ENCODE measurements at places on chromosomes 13 and 19. TPM values are rescaled to one million over a fixed set of nuclear protein-coding genes. Genes with fewer than 3 reads are reported as not detected.

DNA sequence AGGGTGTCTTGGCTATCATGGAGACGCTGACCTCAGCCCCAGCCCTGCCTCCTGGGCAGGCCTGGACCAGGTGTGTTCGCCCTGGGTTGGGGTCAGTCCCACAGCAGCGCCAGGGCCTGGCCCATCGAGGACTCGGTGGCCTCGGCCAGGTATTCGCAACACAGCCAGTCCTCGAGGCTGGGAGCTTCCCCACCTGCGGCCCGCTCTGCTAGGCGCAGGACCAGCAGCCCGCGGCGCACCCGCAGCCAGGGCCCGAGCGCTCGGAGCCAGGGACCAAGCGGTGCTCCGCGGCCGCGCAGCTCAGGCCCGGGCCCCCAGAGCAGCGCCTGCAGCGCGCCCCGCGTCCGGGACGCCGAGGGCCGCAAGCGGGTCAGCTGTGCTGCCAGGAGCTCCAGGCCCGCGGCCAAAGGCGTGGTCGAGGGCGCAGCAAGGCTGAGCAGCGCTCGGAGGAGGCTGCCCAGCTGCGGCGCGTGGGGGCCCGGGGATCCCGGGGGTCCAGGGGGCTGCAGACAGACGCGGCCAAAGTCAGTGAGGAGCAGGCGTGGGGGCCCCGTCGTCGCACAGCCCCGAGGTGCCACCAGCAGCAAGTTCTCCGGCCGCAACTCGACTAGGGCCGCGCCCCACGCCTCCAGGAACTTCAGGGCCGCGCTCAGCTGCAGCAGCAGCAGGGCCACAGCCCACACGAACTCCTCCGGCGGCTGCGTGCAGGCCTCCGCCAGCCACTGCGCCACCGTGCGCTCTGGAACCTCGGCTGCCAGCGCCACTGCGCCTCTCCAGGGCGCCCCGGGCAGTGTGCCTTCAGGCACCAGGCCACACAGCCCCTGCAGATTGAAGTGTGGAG lies 6.2 kb downstream of the PEAK3 start:
- H3K36me3 ChIP-seq, result peaks cover 12% of the 10 kb centered on the region
- H3K4me3 ChIP-seq, result no peak overlapping the region
- H3K27me3 ChIP-seq, result no peaks in the 10 kb centered on the region
- peaks cover 21% of the 10 kb centered on the region for H3K4me1 ChIP-seq

DNA sequence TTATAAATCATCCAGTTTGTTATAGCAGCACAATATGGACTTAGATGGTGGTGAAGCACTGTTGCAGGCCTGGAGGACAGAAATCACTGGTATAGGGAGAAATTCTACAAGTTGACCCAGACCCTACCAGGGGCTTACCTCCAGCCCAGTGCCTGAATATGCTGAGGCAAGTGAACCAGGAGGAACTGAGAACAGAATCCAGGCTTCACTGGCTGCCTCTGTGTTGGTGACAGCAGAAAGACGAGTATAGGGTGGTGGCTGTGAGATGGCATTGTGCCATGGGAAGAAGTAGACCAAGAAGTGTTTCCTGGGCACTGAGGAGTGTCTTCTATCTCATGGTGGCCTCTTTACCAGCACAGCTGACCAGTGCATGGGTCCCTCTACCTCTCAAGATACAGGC lies 15.9 kb upstream of the EID2 start:
- H3K27ac ChIP-seq, result no peak overlapping the region
- H3K36me3 ChIP-seq, result no peaks in the 10 kb centered on the region
- DNase-seq, result no peak
- H3K4me1 ChIP-seq, result peaks cover 16% of the 10 kb centered on the region

DNA sequence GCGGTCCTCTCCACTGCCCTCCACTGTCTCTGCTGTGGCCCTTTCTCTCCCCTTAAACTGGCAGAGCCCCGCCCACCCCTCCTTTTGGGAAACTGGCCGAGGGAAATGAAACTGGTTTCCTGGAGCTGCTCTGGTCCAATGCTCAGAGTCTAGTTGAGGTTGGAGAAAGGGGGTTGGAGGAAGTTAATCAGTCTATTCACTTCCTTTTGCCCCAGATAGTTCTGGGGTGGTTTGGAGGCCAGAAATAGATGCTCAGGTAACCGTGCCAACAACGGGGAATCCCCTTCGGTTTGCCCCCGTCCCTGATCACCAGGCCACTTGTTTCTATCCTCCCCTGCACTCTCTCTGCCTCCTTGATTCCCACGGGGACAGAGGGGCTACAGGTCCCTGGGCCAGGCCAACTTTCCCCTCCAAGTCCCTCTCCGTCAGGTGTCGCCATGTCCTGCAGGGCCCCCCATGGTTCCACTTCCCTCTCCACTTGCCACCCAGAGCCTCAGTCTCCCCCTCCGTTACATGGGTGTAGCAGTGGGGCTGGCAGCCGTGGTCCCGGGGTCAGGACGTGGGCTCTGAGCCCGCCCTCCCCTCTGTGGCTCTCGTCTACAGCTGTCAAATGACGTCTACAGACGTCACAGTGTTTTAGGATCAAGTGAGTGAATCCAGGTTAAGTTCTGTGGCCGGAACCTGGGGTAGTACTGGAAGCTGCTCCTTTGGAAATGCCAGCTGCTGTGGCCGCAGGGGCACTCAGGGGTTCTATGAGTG lies at the start of gene IL4I1:
IL4I1 (minus strand) TSS at position 25 of the 759 bp plus-strand sequence. CDS start 727 bp downstream, outside the sequence.
- peaks cover 36% of the 10 kb centered on the region for H3K4me1 ChIP-seq
- no peaks in the 10 kb centered on the region for H3K36me3 ChIP-seq
- peak within 1 kb of the TSS; percentile 91 for H3K4me3 ChIP-seq
- no peaks in the 10 kb centered on the region for H3K27me3 ChIP-seq
- H3K27ac ChIP-seq, result peak within 1 kb of the TSS; percentile 89

- no peak for DNase-seq
- H3K36me3 ChIP-seq, result no peaks in the 10 kb centered on the region
- H3K4me3 ChIP-seq, result no peak overlapping the region
- no peaks in the 10 kb centered on the region for H3K27me3 ChIP-seq
Observed at GRCh38 chr19:2970201-2970835, 7.0 kb upstream of the TLE6 start.

GRCh38 chr13:23679220-23679619 lies 109.0 kb downstream of the TNFRSF19 start:
- H3K27ac ChIP-seq, result no peak overlapping the region
- peaks cover 4% of the 10 kb centered on the region for H3K4me1 ChIP-seq
- peaks cover 4% of the 10 kb centered on the region for H3K36me3 ChIP-seq
- peaks cover 10% of the 10 kb centered on the region for H3K27me3 ChIP-seq
- no peak overlapping the region for H3K4me3 ChIP-seq

DNA sequence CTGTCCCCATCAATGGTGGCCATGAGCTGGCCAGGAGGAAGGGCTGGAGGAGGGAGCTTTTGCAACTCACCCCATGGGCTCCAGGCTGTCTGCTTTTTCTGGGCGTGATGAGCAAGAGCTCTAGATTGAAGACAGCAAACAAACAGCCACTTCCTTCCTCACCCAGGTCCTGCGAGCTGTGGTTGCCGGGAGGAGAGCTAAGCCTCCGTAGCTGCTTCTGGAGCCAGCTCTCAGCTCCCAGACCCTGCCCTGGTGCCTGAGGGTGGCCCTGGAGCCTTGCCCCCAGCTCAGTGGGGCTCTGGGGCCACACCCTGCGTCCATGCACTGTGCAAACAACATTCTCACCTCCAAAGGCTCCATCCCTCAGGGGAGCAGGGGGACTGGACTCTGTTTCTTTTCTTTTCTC lies 6.2 kb downstream of the MYO1F start:
- H3K27me3 ChIP-seq, result no peaks in the 10 kb centered on the region
- H3K4me3 ChIP-seq, result peak overlapping the region; percentile 69
- peak overlapping the region; percentile 89 for H3K27ac ChIP-seq
- H3K4me1 ChIP-seq, result peaks cover 79% of the 10 kb centered on the region
- peaks cover 12% of the 10 kb centered on the region for H3K36me3 ChIP-seq

DNA sequence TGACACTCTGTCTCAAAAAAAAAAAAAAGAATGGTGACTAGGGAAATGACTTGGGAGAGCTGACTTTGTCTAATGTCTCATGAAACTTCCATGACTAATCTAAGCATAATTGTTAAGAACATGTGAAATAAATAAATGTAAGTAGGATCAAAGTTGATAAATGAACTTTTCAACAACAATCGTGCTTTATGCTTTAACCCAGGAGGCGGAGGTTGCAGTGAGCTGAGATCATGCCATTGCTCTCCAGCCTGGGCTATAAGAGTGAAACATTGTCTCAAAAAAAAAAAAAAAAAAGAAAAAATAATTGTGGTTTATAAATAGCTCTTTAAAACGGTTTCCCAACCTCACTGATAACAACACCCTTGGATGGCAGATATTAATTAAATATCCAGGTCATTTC lies 12.9 kb upstream of the AKT2 start:
- H3K36me3 ChIP-seq, result no peaks in the 10 kb centered on the region
- DNase-seq, result no peak
- H3K4me3 ChIP-seq, result no peak overlapping the region
- H3K4me1 ChIP-seq, result no peaks in the 10 kb centered on the region
- H3K27ac ChIP-seq, result no peak overlapping the region

DNA sequence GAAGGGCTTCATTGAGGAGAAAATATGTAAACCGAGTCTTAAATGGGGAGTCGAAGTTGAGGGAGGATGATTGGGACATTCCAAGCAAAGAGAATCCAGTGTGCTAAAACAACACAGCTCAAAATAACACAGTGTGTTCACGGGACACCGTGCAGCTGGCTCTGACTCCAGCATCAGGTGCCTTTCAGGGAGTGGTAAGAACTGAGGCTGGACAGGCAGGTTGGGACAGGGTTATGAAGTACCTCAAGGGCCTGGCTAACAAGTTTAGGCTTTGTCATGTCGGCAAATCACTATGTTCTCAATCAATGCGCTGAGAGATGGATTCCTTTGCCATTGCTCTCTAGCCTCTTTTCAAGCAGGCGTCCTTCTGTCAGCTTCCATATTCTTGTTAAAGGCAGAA lies 27.5 kb upstream of the WDFY2 start:
- H3K36me3 ChIP-seq, result peaks cover 4% of the 10 kb centered on the region
- DNase-seq, result no peak
- no peak overlapping the region for H3K27ac ChIP-seq
- H3K4me3 ChIP-seq, result no peak overlapping the region

DNA sequence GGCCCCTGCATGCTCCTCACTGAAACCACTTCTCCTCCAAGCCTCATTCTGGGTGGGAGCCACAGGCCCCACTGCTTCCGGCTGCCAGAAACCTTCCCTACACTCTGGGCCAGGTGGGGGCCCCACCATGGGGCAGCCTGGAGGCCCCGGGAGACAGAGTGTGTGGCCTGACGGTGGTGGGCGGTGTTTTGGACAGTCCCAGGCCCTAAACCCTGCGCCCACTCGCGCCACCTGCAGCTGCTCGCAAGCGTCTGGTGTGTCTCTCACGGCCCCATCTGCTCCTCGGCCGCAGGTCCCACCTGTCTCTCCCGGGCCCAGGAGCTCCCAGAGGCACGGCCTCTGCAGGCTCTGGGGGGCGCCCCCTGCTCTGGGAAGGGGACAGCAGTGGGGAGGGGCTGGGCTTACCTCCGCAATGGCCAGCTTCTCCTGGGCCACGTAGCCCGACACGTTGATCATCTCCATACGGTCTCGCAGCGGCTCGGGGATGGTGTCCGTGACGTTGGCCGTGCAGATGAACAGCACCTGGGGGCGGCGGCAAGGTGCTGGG lies 5.6 kb downstream of the RPL36 start:
- no peaks in the 10 kb centered on the region for H3K27me3 ChIP-seq
- peaks cover 3% of the 10 kb centered on the region for H3K4me1 ChIP-seq
- no peak overlapping the region for H3K4me3 ChIP-seq

DNA sequence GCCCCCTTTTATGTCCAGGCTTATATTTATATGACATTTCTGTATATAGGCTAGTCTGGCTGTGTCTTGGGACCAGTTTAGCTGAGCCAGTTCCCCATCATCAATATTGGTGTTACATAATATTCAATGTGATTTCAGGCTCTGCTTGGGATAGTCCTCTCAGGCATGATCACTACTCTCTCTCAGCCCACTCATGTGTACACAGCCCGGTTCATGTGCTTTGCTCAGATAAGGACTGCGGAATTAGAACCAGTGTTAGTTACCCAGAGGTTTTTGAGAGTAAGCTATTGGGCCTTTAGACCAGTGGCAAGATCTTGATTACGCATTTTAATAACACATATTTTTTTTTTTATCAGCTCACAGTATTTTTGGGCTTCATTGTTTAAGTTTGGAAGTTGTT lies 219.9 kb downstream of the GPC5 start:
- no peaks in the 10 kb centered on the region for H3K27me3 ChIP-seq
- no peaks in the 10 kb centered on the region for H3K4me1 ChIP-seq
- H3K36me3 ChIP-seq, result no peaks in the 10 kb centered on the region
- no peak overlapping the region for H3K27ac ChIP-seq

- DNase-seq, result no peak
- no peaks in the 10 kb centered on the region for H3K27me3 ChIP-seq
- H3K4me1 ChIP-seq, result peaks cover 56% of the 10 kb centered on the region
- H3K36me3 ChIP-seq, result peaks cover 5% of the 10 kb centered on the region
Observed at GRCh38 chr19:1098177-1099051, 3.2 kb upstream of the POLR2E start.

- H3K27ac ChIP-seq, result no peak overlapping the region
- H3K4me3 ChIP-seq, result no peak overlapping the region
- no peaks in the 10 kb centered on the region for H3K36me3 ChIP-seq
- DNase-seq, result no peak
- H3K27me3 ChIP-seq, result no peaks in the 10 kb centered on the region
Observed at GRCh38 chr13:109400209-109400608, 386.2 kb downstream of the IRS2 start.

DNA sequence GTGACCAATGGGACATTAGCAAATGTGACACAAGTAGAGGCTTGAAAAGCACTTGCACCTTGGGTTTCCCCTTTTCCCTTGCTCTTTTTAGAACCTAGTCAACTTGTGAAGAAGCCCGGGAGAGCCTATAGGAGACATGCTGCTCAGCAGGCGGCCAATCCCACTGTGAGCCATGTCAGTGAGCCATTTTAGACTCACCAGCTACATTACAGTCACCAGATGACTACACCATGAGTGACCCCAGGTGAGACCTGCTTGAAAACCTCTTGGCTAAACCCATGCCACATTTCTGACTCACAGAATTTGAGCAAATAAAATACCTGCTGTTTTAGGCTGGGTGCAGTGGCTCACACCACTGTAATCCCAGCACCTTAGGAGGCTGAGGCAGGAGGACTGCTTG lies 317.5 kb downstream of the KLF12 start:
- no peak overlapping the region for H3K4me3 ChIP-seq
- no peaks in the 10 kb centered on the region for H3K27me3 ChIP-seq
- no peak overlapping the region for H3K27ac ChIP-seq
- no peaks in the 10 kb centered on the region for H3K36me3 ChIP-seq
- H3K4me1 ChIP-seq, result peaks cover 13% of the 10 kb centered on the region

GRCh38 chr19:18932216-18932841 lies 8.7 kb downstream of the HOMER3 start:
- H3K4me1 ChIP-seq, result peaks cover 3% of the 10 kb centered on the region
- peaks cover 6% of the 10 kb centered on the region for H3K27me3 ChIP-seq
- H3K4me3 ChIP-seq, result peak overlapping the region; percentile 52
- peak; percentile 84 for DNase-seq

- H3K27me3 ChIP-seq, result peaks cover 4% of the 10 kb centered on the region
- H3K27ac ChIP-seq, result no peak overlapping the region
- H3K36me3 ChIP-seq, result peaks cover 5% of the 10 kb centered on the region
Observed at GRCh38 chr13:79496188-79496587, 15.2 kb downstream of the NDFIP2 start.

GRCh38 chr13:26719356-26719945 lies 41.1 kb downstream of the GPR12 start:
- DNase-seq, result no peak
- no peak overlapping the region for H3K4me3 ChIP-seq
- H3K27ac ChIP-seq, result no peak overlapping the region
- peaks cover 23% of the 10 kb centered on the region for H3K4me1 ChIP-seq
- H3K27me3 ChIP-seq, result no peaks in the 10 kb centered on the region
- H3K36me3 ChIP-seq, result no peaks in the 10 kb centered on the region

- peaks cover 2% of the 10 kb centered on the region for H3K27me3 ChIP-seq
- no peaks in the 10 kb centered on the region for H3K36me3 ChIP-seq
- H3K4me3 ChIP-seq, result no peak overlapping the region
Observed at GRCh38 chr19:5775668-5776309, 8.8 kb downstream of the PRR22 start.

PEG3 gene
- not detected for total RNA-seq

C5AR1 gene
- total RNA-seq, result 1.3 TPM

MAP1S gene
- 71.0 TPM for total RNA-seq
